ENCODE measurements at places on chromosomes 6 and 20.

DNA sequence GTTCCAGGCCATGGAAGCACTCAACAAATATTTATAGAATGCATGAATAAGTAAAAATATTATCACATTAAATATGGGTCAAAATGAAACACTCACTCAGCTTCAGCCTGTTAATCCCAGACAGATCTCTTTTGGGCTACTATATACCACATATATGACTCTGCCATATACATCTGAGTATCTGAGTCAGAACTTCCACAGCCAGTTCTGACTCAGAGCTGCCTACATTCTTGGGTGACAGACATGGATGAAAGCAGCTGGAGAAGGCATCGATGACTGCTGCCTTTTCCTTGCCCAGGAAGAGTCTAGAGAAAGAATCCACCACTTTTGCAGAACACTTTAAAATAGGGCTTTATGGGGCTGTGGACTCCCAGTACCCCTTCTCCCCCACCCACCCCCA lies 11.5 kb upstream of the PDYN start:
- no peak for DNase-seq

GRCh38 chr6:99492092-99492491 lies 23.1 kb downstream of the USP45 start:
- no peak for DNase-seq

GRCh38 chr6:16206595-16207037 lies 31.8 kb upstream of the GMPR start:
- peak; percentile 63 for DNase-seq

GRCh38 chr6:141056945-141057625 lies 1075.6 kb upstream of the GJE1 start:
- DNase-seq = no peak

GRCh38 chr6:137104926-137105325 lies 60.2 kb upstream of the IL20RA start:
- no peak for DNase-seq

DNA sequence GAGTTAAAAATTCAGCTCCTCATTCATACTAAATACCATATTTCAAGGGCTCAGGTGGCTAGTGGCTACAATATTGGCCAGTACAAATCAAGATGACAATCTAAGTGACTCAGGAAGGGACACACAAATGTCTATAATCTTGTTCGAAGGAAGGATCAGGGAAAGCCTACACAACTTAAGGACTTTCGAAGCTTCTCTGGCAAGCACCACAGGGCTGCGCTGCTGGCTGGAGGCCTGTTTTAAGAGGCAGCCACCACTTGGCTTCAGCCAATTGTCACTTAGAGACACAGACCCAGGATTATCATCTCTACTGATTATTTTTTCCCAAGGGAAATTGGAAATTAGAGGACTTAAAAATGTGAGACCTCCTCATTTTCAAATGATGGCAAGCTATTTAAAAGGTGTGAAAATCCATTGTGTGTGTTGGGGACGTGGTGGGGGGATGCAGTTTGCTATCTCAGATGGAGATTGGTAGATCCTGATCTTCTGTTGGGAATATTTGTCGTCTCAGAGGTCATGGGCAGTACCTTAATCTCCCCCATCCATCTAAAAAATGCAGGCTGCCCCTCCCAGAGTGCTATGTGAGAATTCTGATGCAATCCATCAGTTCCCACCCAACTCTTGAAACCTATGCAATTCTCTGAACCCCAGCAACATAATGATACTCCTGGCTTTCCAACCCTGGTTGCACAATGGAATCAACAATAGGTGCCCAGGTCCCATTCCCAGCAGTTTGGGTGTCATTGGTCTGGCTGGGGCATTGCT lies 11.3 kb downstream of the ARHGAP40 start:
- no peak for DNase-seq

GRCh38 chr20:40855269-40855668 lies 166.2 kb upstream of the MAFB start:
- no peak for DNase-seq

GRCh38 chr20:10708351-10709185 lies 34.8 kb upstream of the JAG1 start:
- no peak for DNase-seq

DNA sequence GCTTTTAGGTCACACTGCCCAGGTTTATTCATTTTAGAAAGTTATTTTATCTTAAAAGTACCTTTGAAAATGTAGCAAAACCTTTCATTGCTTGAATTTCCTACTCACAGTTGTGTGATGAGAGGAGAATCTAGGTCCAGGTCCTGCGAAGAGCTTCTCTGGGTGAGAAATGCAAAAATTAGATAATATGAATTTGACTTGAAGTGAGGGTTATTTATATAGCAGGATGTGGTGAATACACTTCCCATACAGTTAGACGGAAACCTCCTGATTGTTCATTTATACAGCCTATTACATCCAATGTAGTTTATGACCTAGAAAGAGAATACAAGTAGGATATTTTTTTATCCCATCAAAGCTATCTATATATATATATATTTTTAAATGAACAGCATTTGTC lies 30.5 kb downstream of the CDKAL1 start:
- no peak for DNase-seq

DNA sequence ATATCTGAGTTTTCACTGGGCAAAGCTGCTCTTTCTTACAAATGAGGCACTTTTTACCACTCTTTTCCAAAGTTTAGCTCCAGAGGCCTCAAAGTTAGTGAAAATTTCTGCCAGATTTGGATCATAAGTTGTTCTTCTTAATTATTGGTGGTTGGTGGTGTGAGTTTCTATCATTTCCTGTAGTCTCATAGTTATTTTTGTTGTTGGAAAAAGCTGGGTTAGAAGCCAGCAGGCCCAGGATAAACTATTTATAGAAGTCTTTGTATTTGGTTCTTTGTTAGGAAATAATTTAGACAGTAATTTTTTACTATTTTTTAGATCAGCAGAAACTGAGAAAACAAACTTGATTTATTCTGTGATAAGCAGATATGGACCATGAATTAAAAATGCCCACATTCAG lies 10.6 kb downstream of the PFDN4 start:
- no peak for DNase-seq

DNA sequence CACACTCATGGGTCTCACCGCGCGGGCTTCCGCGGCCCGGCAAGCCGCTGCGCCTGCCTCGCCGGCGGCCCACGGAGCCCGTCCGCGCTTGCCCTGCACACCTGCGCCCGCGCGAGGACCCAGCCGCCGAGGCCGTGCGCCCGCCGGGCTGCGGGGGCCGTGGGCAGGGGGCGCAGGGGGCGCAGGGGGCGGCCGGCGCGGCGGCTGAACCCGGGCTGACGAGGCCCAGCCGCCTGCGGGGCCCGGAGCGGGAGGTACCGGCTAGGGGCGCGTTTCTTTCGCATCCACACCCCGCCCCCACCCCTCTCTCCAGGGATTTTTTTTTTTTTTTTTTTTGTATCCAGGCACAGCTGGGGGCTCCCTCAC lies 43.8 kb upstream of the OSTM1 start:
- no peak for DNase-seq

- no peak for DNase-seq
These were observed 66.0 kb downstream of the STK4 start for GRCh38 chr20:45032276-45032675.

DNA sequence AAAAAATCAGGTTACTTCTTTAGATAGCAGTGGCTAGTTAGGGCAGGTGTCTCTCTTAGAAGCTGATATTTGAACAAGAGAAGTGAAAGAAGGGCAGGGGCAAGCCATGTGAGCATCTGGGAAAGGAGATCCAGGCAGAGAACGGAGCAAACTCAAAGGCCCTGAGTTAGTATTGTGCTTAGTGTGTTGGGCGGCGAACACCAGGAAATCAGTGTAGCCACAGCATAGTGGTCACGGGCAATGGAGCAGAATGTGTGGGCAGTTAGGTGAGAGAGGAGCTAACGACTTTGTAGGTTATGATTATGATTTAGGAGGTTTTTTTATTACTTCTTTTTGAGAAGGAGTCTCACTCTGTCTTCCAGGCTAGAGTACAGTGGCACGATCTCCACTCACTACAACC lies 229.3 kb downstream of the TMEM242 start:
- DNase-seq = no peak

DNA sequence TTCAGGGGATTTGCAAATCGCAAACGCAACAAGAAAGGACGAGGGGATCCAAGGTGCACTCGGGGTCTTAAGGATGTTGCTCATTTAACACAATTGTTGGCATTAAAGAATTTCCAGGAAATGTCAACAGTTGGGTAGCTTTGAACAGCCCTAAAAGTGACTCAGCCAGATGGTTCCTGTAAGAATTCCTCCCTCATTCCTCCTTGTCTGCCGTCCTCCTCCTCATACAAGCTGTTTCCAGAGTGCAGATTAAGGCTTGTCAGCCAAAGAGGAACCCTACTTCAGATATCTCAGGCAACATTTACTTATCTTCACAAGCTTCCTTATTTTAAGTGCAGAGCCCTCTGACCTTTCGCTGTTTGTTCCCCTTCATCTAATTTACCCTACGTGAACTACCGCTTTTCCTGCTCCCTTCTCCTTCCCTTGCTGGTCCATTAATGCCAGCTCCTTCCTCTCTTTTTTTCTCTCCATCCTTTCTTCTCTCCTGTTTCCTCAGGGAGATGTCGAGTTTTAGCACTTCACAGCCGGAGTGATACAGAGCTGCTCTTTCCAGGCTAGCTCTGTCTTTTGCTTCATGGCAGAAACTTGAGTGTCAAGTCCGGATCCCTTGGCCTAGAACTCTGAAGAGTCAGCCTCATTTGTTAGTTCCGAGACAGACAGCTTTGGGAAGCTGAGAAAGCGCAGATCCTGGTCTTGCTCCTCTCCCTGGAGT lies 26.1 kb upstream of the TBC1D7 start:
- DNase-seq = peak; percentile 64

DNA sequence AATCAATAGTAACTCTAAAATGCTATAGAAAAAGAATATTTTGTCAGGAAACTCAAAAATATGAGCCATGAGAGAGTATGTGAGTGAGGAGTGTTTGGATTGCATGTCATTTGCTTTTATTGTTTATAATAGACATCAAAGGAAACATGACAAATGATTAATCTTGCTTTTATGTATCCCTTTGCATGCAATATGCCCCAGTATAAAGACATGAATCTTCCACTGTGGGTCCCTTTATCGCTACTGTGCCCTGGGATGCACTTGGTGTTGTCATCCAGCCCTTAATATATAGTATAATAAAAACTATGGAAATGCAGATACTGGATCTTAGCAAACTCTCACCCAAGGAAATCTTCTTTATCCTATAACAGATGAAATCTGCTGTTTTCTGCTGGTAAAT lies 77.3 kb downstream of the LAMA4 start:
- no peak for DNase-seq

- DNase-seq = peak; percentile 39
These were observed 204.4 kb downstream of the SAMD5 start for GRCh38 chr6:147712841-147713240.

- DNase-seq = no peak
These were observed 13.7 kb upstream of the SCRT2 start for GRCh38 chr20:689348-689747.

GRCh38 chr6:12785301-12785700 lies 68.7 kb downstream of the PHACTR1 start:
- DNase-seq = peak; percentile 96

- peak; percentile 64 for DNase-seq
These were observed 33.9 kb downstream of the SLC17A4 start for GRCh38 chr6:25788305-25788922.

GRCh38 chr6:168027521-168027920 lies 30.1 kb downstream of the KIF25 start:
- no peak for DNase-seq

DNA sequence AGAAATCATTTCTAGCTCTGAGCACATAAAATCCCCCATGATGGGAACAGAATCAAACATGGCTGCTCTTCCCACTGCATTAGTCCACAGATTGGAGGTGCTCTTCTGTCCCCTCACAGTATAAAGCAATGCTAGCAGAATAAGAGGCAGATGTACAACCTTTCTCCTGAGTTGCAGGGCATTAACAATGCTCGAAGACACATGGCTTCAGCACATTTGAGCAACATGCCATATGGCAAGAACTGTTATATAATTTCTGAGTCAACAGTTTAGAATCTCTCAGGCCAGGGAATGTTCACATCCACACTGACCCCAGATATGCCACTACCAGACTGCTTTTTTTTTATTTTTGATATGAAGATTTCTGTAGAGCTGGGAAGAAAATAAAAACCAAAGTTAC lies 119.6 kb downstream of the KIF13A start:
- no peak for DNase-seq

DNA sequence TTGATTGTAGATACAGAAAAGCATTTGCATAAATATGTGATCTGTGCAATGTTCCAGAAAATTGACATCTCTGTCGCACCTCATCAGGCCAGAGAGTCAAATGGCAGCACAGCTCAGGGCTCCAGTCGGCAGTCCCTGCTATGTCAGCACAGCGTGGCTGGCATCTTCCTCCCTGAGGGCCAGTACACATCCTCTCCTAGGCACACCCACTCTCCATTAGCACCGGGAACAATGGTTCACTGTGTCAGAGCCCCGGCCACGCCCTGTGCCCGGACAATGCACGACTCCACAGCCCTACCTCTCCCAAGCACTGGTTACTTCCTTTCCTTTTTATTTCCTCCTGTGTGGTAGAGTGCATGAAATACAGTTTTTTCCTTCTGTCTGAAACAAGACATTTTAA lies 114.9 kb downstream of the FOXC1 start:
- no peak for DNase-seq

DNA sequence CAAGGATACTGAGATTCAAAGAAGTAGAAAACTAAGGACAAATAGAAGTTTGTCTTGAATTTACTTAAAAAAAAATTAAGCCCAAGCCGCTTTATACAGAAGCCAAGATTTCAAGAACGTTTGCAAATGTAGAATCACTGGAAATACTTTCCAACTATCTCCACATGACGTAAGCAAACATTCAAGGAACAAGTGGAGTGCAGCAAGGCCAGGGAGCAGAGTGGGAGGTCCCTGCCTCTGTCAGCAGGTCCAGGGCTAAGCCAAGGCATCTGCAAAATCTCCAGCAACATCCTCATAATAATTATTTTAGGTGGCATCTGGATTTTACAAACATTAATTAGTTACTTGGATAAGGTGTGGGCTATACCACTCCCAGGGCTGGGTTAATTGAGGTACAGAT lies 60.1 kb upstream of the AKIRIN2 start:
- DNase-seq = peak; percentile 58

GRCh38 chr6:40474937-40475336 lies 112.2 kb downstream of the LRFN2 start:
- DNase-seq = no peak

- DNase-seq = no peak
These were observed 6.5 kb downstream of the PRPH2 start for GRCh38 chr6:42715871-42716270.

DNA sequence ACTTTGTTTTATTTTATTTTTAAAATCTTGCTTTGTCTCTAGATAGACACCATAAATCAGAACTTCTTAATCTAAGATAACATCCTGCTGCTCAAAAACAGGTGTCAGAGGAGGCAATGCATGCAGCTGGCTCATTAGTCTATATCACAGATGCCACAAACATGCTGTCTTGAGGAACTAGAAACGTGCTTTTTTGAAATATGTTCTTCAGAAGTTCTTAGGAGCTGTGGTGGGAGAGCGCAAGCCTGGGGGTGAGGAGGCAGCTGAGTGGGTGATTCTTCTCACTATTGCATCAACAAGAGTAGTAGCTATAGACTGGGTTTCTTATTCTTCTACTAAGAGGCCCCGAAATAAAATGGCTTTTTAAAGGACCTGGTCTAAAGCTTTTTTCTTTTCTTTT lies 23.4 kb downstream of the IL22RA2 start:
- no peak for DNase-seq

GRCh38 chr6:2542858-2543218 lies 207.9 kb downstream of the MYLK4 start:
- peak; percentile 79 for DNase-seq

- DNase-seq = no peak
These were observed 125.0 kb upstream of the TSHZ2 start for GRCh38 chr20:52847029-52847660.

GRCh38 chr20:56368351-56369134 lies 9.8 kb downstream of the FAM210B start:
- no peak for DNase-seq

GRCh38 chr6:43328528-43328927 lies 19.9 kb upstream of the CRIP3 start:
- peak; percentile 3 for DNase-seq
